ENCODE measurements at places on chromosomes 6 and 20. TPM values are rescaled to one million over a fixed set of nuclear protein-coding genes. Genes with fewer than 3 reads are reported as not detected.

- DNase-seq, result no peak
These were observed 203.2 kb downstream of the RPS12 start for GRCh38 chr6:133017581-133017980.

GRCh38 chr20:13255356-13255755 lies 34.3 kb downstream of the ISM1 start:
- DNase-seq, result no peak

DNA sequence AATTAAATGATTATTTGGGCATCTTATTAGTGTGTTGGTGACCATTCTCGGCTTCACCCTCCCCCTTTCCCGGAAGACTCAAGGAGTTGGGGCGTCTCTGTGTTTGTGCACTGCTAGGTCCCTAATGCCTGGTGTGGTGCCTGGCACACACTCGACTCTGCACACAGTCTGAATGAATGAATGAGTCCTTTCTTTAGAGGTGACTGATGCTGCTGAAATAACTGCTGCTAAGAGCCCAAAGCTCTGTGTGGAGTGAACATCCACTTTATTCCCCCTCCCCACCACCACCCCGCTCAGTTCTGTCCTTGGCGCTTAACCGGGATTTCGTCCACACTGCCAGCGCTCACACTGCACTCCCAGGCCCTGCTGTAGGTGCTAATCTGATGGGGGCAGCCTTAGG lies 1.2 kb upstream of the PHACTR3 start:
- DNase-seq, result no peak

DNA sequence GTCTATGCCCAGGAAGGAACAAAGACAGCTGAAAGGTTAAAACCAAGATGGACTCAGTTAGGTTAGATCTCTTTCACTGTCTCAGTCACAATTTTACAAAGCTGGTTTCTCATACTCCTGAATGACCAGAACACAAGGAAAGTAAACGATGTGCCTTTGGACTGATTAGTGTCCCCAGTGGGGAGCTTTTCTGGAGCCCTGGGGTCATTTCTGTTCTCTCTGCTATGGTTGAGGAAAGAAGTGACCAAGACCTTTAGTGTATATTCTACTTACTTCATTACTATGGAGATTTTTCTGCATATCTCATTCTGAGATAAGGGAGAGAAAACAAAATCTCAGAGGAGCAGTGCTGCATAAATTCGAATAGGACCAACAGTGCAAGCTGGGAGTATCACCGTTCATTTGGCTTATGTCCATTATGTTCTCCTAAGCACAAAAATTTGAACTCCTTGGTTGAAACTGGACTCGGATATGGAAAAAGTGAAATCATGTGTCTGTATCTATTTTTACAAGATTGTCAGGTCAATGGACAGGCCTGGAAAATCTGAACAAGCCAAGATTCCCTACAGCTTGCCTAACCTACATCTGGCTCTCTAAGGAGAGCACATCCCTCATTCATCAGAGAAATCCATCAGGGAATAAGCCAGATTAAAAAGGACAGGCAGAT lies 34.4 kb upstream of the ENPP1 start:
- DNase-seq, result no peak

GRCh38 chr20:48807586-48808381 lies 20.0 kb downstream of the PREX1 start:
- peak; percentile 63 for DNase-seq

Gene PAK5
- 0.51 TPM for total RNA-seq

GRCh38 chr6:136873748-136874147 lies 48.4 kb upstream of the SLC35D3 start:
- no peak for DNase-seq

- DNase-seq, result no peak
These were observed 68.6 kb downstream of the GFOD1 start for GRCh38 chr6:13418844-13419243.

- no peak for DNase-seq
These were observed 39.2 kb downstream of the TRIM27 start for GRCh38 chr6:28884423-28885131.

DNA sequence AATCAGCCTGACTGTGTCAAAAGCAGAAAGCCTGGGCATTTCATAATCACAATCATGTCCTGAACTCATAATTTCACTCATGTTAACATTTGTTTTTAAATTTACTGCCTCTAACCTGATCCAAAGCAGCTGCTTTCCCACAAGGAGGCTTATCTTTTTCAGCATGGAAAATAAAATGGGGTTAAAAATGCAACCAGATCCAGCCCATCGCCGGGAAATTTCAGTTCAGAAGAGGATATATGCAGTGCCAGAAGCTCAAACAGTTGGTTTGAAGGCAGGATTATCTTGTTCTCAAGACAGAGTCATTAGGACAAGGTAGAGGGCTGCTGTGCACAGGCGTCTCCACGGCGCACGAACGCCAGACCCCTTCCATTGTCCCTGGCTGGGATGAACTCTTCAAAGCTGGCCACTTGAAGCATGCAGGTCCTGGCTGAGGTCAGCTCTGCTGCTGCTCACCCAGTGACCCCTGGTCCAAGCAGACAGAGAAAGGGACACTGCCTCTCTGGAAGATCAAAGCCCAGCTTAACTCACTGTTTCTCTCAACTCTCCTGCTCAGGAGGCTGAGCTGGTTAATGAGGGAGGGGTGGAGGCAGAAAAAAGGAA lies 191.1 kb upstream of the HEY2 start:
- peak; percentile 76 for DNase-seq

DNA sequence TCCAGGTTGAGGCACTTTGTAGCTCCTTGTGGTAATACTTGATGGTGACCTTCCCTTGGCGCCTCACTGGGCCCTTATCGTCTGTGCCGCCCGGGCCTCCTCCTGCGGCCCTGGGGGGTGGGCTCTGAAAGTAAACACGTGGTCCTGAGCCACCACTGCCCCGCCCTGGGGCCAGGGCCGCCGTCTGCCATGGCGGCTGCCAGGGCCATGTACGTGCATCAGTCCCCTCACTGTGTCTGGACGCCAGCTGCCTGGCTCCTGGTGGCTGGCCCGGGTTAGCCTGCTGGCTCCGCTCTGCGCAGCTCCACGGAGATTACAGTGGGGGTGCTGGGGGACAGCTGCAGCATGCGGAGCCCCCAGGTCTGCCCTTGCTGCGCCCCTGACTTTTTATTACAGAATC lies 81.8 kb upstream of the CENPW start:
- DNase-seq, result no peak
